ENCODE measurements at places on chromosomes 11 and 22. TPM values are rescaled to one million over a fixed set of nuclear protein-coding genes. Genes with fewer than 3 reads are reported as not detected.

OR4D9 gene
- not detected for total RNA-seq

PNPLA3 gene
- total RNA-seq, result 4.3 TPM

LAMTOR1 gene
- 137 TPM for total RNA-seq

KDELR3 gene
- 11.5 TPM for total RNA-seq

KRTAP5-2 gene
- not detected for total RNA-seq

ACR gene
- total RNA-seq, result 0.72 TPM

ACCS gene
- total RNA-seq, result 38.0 TPM

SMC1B gene
- total RNA-seq, result not detected

NPAS4 gene
- total RNA-seq, result not detected

GAS2 gene
- total RNA-seq, result 4.9 TPM

TH gene
- total RNA-seq, result not detected

PLA2G3 gene
- not detected for total RNA-seq

NAP1L4 gene
- 58.2 TPM for total RNA-seq

GALR3 gene
- not detected for total RNA-seq

TMPRSS5 gene
- total RNA-seq, result not detected

UCP3 gene
- 2.8 TPM for total RNA-seq

DERL3 gene
- 0.47 TPM for total RNA-seq

ZNF280B gene
- total RNA-seq, result 0.09 TPM

CRY2 gene
- 59.0 TPM for total RNA-seq

FGF4 gene
- not detected for total RNA-seq

TEX12 gene
- total RNA-seq, result not detected

OR52K2 gene
- total RNA-seq, result not detected

GUCY1A2 gene
- 5.9 TPM for total RNA-seq

DEUP1 gene
- total RNA-seq, result not detected

HOATZ gene
- total RNA-seq, result not detected

RNF141 gene
- 35.8 TPM for total RNA-seq

FRMD8 gene
- total RNA-seq, result 55.8 TPM

GAL3ST3 gene
- total RNA-seq, result 1.2 TPM

APOA5 gene
- total RNA-seq, result not detected

GANAB gene
- total RNA-seq, result 131 TPM

C11orf91 gene
- not detected for total RNA-seq

C1QTNF4 gene
- total RNA-seq, result 1.4 TPM

APOA1 gene
- 1.0 TPM for total RNA-seq

CDC42EP1 gene
- total RNA-seq, result 33.1 TPM

ADAMTS15 gene
- 42.6 TPM for total RNA-seq

C22orf23 gene
- not detected for total RNA-seq

SLN gene
- total RNA-seq, result not detected

RAB3IL1 gene
- 30.1 TPM for total RNA-seq

DCHS1 gene
- total RNA-seq, result 12.6 TPM

RASD2 gene
- 0.19 TPM for total RNA-seq

OR9G4 gene
- total RNA-seq, result not detected

OR1S1 gene
- total RNA-seq, result not detected

RIMBP3B gene
- not detected for total RNA-seq

CXCR5 gene
- 0.12 TPM for total RNA-seq

TSSK2 gene
- total RNA-seq, result not detected
